ENCODE measurements at places on chromosomes 3 and 15.

DNA sequence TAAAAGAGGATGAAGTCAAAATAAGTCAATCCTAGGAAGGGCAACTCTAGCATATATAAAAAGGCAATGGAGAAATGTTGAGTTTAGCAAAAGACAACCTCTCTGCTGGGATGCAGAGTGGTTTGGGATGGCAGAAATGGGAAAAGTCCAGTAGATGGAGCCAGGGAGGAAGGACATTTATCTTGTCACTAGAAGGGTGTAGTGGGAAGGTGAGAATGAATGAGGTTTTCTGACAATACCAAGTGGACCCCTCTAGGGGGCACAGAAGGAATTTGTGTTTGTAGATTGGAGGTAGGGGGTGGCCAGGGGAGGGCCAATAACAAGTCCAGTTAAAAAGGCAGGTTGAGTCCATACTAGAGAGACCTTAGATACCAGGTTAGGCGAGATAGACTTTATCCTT, 80.0 kb downstream of the THSD4 start:
- DNase-seq = no peak

DNA sequence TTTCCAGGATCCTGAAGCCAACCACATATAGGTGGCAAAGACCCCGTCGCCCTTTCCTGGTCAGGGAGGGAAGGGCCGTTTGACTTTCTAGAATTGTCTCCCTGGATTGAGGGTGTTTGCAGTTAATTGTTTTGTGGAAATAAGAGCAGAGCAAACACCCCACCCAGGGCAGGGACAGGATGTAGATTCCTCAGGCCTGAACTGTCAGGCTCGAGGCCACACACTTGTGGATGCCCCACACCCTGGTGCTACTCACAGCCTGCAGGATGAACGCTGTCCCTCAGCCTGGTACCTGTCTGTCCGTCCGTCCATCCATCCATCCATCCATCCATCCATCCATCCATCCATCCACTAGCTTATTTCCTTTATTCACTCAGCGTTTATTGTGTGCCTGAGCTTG, 29.9 kb upstream of the FLNB start:
- no peak for DNase-seq

DNA sequence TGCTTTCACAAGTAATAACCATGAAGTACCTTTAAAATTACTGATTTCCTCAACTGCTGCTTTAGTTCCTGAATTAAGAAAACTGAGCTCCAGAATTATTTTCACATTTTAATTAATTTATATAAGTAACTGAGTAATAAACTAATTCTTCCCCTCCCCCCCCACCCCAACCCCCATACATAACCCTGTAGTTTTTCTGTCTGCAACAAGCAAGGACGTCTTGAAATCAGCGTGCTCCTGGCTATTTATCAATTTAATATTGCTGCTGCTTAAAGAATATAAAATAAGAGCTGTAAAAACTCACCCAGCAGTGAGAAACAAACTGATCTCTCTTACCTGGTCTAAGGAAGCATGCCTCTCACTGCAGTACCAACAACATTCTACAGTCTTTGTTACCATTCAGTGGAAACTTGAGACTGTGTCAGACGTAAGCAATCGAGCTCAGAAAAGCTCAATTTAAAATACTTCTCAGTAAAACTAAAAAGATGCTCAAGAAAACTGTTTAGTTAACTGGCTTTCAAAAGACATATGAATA, 121.0 kb downstream of the TFDP2 start:
- peak; percentile 64 for DNase-seq

- DNase-seq = no peak
Measured at GRCh38 chr3:109330405-109330804, 6.9 kb downstream of the DPPA4 start.

DNA sequence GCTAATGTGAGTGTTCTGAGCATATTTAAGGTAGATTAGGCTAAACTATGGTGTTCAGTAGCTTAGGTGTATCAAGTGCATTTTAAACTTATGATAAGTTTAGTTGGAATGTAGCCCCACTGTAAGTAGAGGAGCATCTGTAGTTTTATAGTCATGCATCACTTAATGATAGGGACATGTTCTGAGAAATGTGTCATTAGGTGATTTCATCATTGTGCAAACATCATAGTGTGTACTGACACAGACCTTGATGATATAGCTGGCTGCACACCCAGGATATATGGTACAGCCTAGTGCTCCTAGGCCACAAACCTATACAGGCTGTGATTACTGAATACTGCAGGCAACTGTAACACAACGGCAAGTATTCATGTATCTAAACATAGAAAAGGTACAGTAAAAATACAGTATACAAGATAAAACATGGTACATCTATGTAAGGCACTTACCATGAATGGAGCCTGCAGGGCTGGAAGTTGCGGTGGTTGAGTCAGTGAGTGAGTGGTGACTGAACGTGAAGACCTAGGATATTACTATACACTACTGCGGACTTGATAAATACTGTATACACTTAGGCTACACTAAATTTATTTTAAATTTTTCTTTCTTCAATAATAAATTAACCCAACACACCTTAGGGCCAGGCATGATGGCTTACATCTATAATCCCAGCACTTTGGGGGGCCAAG, 17.9 kb downstream of the DNAH1 start:
- no peak for DNase-seq

GRCh38 chr3:66606868-66607267, 106.0 kb upstream of the LRIG1 start:
- no peak for DNase-seq
